ENCODE measurements at places on chromosomes 2 and 18.

GRCh38 chr2:42895791-42896135, 103.4 kb upstream of the HAAO start:
- DNase-seq = no peak

DNA sequence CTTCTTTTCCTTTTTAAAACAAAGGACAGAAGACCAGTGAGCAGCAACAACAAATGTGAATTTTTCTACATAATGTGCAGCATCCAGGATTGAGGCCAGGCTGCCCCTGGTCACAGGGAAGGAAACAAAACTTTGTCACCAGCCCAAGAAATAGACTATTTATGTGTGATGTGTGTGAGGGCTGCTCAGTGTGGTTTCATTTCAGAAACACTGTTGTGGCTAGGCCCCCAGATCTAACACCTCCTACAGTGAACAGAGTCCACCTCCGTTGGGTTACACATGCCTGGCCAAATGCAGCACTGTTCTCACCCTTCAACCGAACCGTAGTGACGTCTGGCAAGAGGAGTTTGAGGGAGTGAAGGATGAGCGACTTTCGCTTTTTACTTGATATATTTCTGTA, 146.3 kb upstream of the RIOK3 start:
- DNase-seq = no peak

DNA sequence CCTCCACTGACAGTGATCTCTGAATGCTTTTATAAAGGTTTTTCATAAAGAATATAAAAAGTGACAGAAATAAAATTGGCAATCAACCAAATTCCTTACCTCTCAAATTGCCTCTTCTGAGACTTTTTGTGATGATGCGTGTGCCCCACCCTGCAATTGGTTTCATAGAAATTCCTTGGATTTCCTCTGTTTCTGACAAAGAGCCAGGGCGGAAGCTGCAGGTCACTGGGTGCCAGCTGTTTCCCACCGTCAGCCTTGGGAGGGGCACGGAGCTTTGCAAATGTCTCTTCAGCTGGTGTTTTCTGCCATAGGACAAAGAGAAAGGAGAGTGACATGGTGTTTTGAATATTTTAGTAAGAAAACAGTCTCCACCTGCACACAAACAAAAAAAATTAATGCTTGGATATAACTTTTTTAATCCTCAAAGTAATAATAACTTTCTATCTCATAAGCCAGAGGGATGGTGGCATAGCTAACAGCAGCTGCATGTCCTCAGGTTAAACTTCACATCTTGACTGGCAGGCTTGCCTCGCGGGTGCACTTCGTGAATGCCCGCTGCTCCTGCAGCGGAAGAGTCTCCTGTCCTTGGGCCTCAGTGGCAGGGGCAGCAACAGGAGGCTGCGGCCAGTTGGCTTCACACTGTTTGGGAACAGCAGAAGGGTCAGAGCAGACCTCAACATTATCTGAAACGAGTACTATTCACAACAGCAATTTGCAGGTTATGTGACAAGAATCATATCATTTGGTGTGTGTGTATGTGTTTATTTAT, 24.7 kb downstream of the AGAP1 start:
- no peak for DNase-seq

GRCh38 chr18:14971461-14972185, 223.7 kb downstream of the ANKRD30B start:
- peak; percentile 3 for DNase-seq

DNA sequence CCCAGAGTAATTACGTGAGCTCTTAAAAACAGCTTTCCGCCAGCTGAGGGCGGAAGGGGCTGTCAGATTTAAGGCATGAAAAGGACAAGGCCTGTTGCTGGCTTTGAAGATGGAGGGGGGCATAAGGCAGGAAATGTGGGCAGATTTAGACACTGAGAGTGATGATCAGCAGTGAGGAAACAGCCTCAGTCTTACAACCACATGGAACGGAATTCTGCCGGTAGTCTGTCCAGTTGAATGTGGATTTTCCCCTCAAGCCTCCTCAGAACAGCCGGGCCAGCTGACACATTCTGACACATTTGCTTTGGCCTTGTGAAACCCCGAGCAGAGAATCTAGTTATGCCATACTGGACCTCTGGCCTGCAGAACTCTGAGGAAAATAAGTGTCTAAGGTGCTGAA, 16.6 kb downstream of the POLE4 start:
- no peak for DNase-seq

GRCh38 chr2:46885376-46885775, 30.2 kb downstream of the MCFD2 start:
- no peak for DNase-seq

GRCh38 chr18:10100196-10100595, 186.4 kb downstream of the VAPA start:
- DNase-seq = peak; percentile 43

GRCh38 chr18:62102221-62102620, 84.6 kb downstream of the PIGN start:
- DNase-seq = no peak

- no peak for DNase-seq
These were observed 94.7 kb upstream of the L3MBTL4 start for GRCh38 chr18:6509417-6509816.

- no peak for DNase-seq
These were observed 14.4 kb downstream of the MGAT5 start for GRCh38 chr2:134268265-134268664.

GRCh38 chr2:219560037-219560892, 11.1 kb downstream of the OBSL1 start:
- no peak for DNase-seq

DNA sequence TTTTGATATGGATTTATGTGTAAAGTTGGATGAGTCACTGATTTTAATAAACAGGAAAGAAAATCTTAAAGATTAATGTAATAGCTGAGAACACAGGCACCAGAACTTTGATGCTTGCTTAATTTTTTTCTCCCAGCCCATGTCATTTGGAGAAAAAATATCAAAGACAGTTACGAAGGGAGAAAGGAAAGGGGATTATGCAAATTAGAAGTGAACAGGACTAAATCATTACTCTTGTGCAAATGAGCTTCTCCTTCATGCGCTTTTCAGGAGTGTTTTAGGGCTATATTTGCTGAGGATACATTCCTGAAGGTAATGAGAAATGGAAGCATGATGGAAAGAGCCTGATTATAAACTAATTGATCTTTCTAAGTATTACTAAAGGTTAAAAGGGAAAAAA, 28.9 kb downstream of the NABP1 start:
- DNase-seq = no peak

GRCh38 chr2:236550701-236551465, 18.7 kb upstream of the ACKR3 start:
- no peak for DNase-seq

DNA sequence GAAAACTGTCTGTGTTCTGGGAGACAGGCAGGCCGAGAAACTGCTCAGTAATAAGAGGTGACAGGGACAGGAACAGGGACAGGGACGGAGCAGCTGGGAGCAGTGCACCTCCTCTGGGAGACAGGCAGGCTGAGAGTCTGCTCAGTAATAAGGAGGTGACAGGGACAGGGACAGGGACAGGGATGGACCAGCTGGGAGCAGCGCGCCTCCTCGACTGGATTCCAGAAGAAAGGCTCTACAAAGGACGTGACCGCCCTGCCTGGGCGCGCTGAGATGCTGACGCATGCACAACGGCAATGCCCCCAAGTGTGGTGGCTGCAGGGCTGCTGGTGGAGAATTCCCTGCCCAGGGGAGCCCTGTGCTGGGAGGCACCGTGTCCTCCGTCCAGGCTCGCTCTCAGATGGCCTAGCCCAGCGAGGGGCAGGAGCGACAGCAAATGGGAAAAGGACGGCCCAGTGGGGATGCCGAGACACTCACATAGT, 44.2 kb upstream of the PXDN start:
- no peak for DNase-seq

DNA sequence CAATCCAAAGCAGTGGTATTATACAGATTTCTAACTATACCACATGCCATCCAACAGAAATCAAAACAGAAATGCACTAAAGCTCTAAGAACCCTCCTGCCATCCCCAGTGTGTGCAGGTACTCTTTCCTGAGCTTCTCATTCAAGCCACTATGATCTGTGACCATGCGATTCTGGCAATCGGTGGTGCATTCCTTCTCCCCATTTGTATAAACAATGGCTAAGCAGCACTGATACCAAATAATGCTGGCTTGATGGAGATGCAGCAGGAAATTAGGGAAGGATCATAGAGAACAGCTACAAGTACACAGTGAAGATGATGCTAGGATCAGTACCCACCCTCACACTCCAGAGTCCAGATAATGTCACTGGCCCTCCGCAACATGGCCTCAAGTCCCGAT, 51.8 kb downstream of the PPP4R1 start:
- no peak for DNase-seq

GRCh38 chr2:215671691-215672090, 235.8 kb upstream of the FN1 start:
- DNase-seq = no peak

GRCh38 chr18:8750954-8751415, 45.6 kb downstream of the MTCL1 start:
- DNase-seq = no peak

- DNase-seq = peak; percentile 20
These were observed 58.1 kb upstream of the RALBP1 start for GRCh38 chr18:9417073-9417851.

DNA sequence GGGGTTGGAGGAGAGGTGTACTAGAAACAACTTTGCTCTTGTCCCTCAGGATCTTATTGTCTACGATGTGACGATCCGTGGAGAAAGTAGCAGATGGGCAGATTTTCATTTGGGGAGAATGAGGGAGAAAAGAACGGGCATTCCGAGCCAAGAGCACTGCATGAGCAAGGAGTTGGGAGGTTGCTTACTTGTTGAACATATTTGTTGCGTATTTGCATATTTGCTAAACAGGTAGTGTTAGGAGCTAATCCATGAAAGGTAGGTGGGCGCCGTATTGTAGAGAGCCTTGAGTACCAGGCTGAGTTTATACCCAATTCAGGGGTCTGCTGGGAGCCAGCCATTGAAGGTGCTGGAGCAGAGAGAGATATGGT, 490 bp downstream of the BCS1L start:
- DNase-seq = no peak

GRCh38 chr2:240205348-240205747, 64.9 kb upstream of the OTOS start:
- DNase-seq = no peak
